MM.1S (cell line): ENCODE measurements at places on chromosomes 11 and 22.
A peak's percentile ranks its signal among the peaks of the same experiment; 100 is the strongest.

- no peak for DNase-seq
Observed at GRCh38 chr11:68958211-68958610, 22.6 kb downstream of the MRGPRD start.

DNA sequence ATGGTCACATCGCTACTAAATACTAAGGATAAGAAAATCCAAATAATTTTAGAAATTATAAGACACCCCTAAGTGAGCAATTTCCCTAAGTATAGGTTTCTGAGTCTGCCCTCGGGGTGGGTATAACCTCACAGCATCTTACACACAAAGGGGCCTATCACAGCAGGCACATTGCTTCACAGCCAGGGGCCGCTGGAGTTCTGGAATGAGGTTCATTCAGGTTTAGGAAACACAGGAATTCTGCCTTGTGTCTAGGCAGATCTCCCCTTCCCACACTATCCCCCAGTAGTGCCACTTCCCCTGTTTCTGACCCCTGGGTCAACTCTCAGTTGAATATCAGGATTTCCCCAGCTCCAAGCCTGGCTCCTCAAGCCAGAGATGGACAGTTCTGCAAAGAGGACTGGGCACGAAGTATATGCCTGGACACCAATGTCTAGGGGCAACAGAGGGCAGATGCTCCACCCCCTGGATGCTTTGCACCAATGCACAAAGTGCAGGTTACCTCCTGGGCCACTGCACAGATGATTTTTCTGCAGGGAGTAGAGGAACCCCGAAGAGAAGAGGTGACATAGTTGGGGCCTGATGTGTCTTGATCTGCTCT is 11.4 kb downstream of the TUBA8 start:
- DNase-seq: no peak

GRCh38 chr11:77775936-77776335 is 44.6 kb downstream of the RSF1 start:
- DNase-seq: no peak

GRCh38 chr22:39621826-39622225 is 51.3 kb downstream of the CACNA1I start:
- DNase-seq: no peak

DNA sequence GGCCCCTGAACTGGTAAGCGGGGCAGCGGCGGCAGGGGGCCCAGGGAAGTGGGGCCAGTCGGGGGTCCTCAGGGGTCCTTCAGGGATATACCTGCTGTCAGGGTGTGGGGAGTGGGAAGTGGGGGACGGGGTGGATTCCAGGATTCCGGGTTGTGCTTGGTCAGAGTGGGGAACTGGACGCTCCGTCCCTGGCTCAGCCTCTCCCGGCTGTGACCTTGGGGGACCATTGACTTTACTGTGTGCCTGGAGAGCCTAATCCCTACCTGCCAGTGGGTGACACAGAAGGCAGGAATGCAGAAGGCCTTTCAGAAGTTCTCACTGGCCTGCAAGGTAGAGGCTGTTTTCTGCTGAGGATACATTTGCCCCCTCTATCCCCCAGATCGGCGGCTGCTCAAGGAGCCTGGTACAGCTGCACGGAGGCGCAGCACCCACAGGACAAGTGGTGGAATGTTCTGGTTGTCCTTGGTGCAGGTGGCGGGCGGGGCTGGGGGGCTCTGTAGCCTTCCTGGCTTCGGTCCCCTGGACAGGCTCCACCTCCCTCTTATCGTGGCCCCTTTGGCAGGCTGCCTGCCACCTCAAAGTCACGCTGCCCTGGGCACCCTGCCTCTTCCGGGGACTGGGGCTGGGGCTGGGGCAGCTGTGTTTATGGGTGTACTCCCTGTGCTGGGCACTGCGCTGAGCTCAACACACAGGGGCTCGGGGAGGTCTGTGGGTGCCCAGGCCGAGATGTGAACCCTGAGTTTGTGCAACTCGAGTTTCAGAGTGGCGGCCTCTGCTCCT is 18.4 kb downstream of the KCNQ1 start:
- no peak for DNase-seq

DNA sequence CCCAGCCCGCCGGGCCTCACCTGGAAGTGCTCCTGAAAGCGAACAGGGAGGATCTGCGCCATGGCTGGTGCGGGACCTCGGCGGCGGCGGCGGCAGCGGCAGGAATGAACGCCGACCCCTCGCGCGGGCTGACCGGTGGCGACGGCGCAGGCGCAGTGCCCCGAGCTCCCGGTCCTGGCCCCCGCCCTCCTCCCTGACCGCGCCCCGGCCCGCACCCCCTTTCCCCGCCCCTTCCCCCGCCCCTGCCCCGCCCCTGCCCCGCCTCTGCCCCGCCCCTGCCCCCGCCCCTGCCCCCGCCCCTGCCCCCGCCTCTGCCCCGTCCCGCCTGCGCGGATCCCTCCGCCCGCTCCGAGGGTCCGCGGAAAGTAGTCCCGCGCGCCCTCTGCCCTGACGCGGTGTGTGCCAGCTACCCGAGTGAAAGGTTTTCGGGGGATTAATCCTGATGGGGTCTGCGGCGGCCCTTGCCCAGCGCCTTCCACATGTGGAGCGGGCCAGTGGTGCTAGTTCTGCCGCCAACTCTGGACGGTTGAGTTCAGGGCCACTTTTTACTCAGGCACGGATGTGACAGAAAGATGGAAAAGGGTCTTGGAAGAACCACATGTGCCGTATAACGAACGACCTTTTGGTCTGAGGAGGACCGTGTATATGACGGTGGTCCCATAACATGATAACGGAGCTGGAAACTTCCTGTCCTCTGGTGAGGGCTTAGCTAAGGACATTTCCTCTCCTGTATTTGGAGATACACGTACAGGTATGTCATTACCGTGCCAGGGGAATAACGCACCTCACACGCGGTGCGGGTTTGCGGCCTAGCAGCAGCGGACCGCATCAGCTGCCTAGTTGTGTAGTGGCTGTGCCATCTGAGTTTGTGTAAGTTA is at the start of gene CLTCL1:
CLTCL1 (minus strand) TSS at position 140 of the 878 bp plus-strand sequence; CDS start at position 62, 78 bp downstream.
- DNase-seq: peak; percentile 68

GRCh38 chr22:19516378-19517170 is 7.6 kb downstream of the CLDN5 start:
- DNase-seq: no peak

GRCh38 chr22:19750507-19751490 is 9.8 kb upstream of the TBX1 start:
- no peak for DNase-seq

DNA sequence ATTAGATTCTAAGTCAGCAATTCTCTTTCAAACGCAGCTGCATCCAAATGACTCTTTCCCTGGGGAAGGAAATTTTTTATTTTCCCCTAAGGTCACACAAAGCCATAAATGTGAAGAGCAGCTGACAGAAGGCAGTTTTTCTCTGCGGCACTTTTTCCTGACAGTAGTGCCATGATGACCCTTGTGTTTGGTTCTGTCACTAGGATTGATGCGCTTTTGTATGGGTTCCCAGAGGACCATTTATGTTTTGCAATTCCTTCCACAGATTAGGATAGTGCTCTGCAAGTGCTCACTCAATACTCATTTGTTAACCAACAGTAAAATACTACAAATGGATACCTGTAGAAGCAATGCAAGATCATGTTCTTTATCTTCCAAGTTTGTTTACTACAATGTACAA is 359.6 kb upstream of the CTSC start:
- no peak for DNase-seq

- no peak for DNase-seq
Observed at GRCh38 chr11:117933930-117934329, 4.7 kb upstream of the TMPRSS13 start.

DNA sequence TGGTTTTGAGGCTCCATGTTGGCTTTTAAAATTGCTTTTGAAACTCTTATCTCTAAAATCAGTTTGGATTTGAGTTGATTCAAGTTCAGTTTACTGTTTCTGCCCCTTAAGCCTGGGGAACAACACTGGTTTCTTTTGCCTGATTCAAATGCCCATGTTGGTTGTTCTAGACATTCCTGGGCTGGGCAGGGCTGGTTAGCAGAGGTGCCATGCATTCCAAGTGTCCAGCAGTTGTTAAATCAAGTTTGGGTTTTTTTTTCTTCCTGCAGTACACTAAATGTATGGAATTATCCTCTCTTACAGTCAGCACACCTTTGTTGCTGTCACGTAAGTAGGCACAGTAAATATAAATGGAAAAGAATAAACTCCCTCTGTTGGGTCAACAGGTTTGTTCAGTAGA is 67.2 kb upstream of the MTMR2 start:
- no peak for DNase-seq

DNA sequence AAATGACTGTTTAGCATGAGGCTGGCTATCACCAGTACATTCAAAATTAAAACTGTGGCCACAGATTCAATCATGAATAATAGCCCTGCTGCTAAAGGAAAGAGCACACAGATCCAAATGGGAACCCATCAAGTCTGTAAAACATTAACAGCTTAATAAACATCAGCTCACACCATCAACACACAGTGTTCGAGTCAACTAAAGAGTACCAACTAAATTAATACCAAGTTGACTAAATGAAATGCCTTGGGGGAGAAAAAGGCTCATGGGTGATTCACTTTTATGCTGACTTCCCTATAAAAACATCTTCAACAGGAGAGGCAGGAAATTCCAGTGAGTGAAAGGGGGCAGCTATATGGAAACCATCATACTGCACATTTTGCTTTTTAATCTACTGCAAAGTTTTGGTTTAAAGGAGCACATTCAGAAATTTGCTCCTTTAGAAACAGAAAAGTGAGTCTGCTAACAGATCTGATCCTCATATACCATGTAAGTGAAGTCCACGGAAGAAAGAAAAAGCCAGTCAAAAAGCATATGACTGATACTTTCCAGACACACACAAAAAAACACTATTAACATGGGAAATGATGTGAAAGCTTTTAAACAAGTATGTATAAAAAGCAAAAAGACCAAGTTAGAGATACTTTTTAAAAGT is 16.3 kb downstream of the LGR4 start:
- DNase-seq: no peak

GRCh38 chr22:25582946-25583345 is 18.5 kb downstream of the GRK3 start:
- DNase-seq: no peak

- DNase-seq: no peak
Observed at GRCh38 chr11:114027926-114028325, 31.6 kb upstream of the ZBTB16 start.

DNA sequence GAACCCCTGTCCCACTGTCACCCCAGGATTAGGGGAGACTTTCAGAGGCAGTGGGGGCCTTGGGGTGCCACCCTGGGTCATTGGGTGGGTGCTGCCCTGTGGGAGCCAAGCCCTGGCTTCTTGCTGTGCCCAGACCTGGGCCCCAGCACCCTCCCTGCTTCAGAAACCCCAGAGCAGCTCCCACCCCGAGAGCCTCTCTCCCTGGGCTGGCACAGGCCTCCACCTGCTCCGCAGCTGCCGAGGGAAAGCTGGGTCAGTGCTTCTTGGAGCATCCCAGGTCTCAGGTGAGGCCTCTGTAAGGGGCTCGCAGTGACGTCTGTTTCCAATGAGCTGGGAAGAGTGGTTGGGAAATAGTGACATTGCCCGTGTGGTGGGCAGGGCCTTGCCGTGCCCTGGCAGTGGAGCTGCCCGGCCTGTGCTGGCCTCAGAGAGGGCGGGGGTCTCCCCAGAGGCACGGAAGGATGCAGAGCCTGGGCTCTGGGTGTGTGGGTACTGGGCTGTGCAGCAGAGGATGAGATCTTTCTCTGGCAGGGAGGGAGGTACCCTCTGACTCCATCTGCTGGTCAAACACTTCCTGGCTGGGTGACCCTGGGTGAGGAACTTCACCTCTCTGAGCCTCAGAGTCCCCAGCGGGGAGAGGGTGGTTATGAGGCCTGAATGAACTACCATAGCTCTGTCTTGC is 23.0 kb downstream of the C22orf23 start:
- peak; percentile 18 for DNase-seq
